ENCODE measurements at places on chromosomes 7 and 10.
A peak's percentile ranks its signal among the peaks of the same experiment; 100 is the strongest.

GRCh38 chr7:91295576-91295975 lies 31.3 kb downstream of the FZD1 start:
- no peak for DNase-seq

DNA sequence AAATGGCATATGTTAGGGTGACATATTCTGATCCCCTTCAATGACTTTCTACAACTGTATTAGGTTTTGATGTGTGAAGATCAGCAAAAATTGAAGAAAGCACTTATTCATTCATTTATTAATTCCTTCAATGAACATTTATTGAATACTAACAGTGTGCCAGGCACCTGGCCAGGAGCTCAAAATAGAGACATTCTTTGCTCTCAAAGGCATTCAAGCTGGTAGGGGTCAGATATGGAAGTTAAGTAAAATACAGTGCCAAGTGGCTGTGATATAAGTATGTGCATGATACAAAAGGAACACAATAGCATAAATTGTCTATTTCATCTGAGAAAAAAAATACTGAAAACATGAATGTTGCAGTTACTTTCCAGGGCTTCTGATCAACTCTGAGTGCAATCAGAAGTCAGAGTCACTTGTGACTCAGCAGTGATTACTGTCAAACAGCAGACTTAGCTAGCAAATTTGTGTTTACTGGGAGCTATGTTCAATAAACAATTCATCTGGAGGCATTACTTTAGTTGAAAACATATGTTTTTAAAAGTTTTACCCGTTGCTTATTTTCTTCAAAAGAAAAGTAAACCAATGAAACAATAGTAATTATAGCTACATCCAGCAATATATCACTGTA lies 60.4 kb upstream of the CACNB2 start:
- peak; percentile 6 for DNase-seq

- no peak for DNase-seq
Observed at GRCh38 chr10:69179089-69179742, 818 bp upstream of the SUPV3L1 start.

- no peak for DNase-seq
Observed at GRCh38 chr10:20481054-20481453, 416.1 kb downstream of the NEBL start.

- no peak for DNase-seq
Observed at GRCh38 chr10:117610321-117610720, 67.8 kb downstream of the EMX2 start.

DNA sequence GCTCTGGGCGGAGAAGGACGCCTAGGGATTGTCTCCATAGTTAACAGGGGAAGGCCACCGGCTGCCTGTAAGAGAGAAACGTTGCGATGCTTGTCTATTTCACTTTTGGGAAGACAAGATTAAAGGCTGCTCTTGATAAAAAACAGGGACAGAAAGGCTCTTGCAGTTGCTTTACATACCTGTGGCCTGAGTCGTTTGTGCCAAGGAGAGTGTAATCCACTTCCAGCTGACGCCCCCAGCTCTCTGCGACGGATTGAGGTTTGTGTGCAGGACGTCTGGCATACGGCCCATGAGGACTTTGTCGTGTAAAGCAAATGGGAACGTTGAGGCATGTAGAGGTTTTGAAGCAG lies 1.1 kb downstream of the MAP3K8 start:
- DNase-seq: no peak

GRCh38 chr7:28112012-28112411 lies 68.6 kb downstream of the JAZF1 start:
- peak; percentile 38 for DNase-seq

GRCh38 chr7:98624846-98625420 lies 7.8 kb downstream of the NPTX2 start:
- no peak for DNase-seq

- DNase-seq: no peak
Observed at GRCh38 chr7:29950480-29950879, 39.1 kb downstream of the SCRN1 start.

GRCh38 chr10:58064714-58065528 lies 202.8 kb downstream of the IPMK start:
- peak; percentile 19 for DNase-seq

Measured in GM04504 (cell line).